ENCODE measurements at places on chromosomes 1 and 21.

DNA sequence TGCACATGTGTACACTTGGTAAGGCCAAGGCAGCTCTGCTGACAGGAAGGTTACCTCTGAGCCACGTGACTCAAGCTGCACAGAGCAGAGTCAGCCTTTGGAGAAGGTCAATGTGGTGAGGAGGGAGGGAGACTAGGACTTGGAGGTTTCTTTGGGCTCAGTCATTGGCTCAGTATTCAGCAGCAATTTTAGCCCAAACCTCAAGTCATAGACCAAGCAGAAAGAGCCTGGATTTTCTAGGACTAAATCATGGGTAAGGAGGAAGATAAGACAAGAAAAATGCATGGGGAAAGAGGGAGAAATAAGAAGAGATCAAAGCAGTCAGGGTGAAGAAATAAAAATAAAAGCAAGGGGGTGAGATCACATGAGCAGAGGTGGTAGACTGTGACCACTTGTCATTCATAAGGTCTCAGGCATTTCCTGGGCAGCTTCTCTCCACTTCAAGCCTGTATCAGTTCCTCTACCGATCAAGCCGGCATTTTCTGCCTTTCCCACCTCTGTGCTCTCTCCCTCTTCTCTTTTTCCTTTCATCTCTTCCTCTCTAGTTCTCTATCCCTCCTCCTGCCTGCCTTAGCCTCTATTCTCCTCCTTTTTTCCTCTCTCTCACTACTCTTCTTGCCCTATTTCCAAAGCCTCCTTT is 51.7 kb upstream of the DUSP10 start:
- DNase-seq: no peak

GRCh38 chr1:1199141-1199960 is 7.0 kb downstream of the TNFRSF18 start:
- DNase-seq: no peak

DNA sequence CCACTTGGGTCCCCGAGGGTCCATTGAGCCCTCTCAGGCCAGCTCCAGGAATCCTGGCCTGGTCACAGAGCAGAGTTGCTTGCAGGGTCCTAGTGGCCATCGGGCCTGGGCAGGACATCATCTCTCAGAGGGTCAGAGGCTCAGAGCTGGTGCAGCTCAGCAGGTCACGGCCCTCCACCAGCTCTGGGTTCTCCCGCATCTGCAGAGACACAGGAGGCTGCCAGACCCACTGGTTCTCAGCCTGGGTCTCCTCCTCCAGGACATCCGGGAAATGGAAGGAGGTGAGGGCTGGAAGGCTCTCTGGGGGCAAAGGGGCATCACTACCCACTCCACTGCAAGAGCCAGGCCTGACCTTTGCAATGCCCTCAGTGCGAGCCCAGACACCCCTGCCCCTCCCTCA is 6.5 kb downstream of the TMEM54 start:
- no peak for DNase-seq

DNA sequence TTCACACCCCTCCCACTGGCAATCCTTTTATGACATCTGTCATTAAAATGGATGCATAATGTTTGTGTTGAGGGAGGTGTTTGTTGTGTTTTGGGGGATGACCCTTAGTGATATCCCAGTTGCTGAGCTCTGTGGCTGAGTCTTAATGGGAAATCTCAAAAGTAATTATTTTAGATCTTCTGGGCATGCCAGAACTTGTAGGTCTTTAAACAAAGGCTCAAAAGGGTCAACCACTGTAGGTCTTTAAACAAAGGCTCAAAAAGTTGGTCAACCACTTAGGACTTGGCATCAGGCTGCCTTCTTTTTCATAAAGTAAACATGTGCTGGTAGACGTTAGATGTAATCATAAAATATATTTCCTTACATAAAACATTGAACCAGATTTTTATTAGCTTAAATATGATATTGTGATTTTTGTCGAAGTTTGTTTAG is 78.0 kb downstream of the CDC14A start:
- DNase-seq: no peak

GRCh38 chr1:196180847-196181593 is 427.2 kb downstream of the KCNT2 start:
- no peak for DNase-seq

DNA sequence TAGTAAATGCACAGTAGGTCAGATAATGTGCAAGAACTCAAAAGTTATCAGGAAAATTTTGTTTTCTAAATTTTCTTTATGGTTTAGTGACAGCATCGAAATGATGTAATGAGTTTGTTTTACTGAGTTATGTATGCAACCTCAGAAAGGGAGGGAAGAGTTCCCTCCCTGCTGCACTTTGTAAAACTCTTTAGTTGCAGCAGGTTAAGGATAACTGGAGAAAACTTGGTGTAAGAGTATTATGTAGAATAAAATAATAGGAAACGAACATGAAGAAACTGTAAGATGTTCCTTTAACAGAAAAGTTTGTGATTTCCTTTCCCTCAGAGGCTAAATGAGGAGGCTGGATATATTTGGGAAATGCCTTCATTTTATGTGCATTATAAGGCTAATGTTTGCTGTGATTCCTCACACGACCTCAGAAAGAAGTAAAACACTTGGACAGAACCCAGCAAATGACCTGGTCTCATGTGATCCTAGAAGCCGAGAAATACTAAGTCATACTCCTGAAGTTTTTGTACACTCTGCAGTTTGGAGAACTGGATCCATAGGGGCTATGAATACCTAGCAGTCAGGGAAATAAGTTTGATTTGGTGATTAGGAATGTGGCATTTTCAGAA is 35.4 kb downstream of the ADGRL2 start:
- no peak for DNase-seq

GRCh38 chr1:1782399-1783221 is 4.3 kb upstream of the NADK start:
- no peak for DNase-seq

- DNase-seq: no peak
Measured at GRCh38 chr1:29081201-29081600, 42.5 kb downstream of the TMEM200B start.

DNA sequence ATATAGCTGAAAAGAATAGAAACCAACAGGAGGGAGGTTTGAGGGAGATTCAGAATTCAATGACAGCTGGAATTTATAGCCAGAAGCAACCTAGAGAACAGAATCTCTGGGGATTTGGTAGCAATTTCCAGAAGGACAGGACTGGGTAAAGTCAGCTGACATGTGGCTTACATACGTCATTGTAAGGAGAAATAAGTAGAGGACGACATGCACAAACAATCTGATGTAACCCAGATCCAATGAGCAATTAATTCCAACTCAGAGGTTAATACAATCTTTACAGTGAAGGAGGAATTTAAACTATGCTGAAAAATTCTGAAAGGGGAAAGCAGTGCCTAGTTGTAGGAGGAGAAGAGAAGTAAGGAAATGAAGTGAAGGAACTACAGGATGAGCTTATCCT is 383.9 kb downstream of the PTBP2 start:
- DNase-seq: no peak

DNA sequence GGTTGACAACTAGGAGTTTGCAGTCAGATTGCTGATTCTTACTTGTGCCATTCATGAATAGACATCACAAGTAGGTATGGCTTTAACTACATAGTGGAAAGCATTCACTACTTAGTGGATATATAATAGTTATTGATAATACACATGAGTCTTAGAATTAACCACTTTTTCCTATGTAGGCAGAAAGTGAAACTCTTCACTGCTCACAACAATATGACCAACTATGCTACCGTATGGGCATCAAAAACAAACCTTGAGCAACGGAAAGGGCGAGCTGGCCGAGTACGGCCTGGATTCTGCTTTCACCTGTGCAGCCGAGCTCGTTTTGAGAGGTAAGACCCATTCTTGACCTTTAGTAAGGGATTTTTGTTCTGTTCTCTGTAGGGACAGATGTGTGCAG is 38.7 kb downstream of the DHX9 start:
- DNase-seq: no peak

- no peak for DNase-seq
Measured at GRCh38 chr1:46520063-46520911, 30.7 kb downstream of the DMBX1 start.

DNA sequence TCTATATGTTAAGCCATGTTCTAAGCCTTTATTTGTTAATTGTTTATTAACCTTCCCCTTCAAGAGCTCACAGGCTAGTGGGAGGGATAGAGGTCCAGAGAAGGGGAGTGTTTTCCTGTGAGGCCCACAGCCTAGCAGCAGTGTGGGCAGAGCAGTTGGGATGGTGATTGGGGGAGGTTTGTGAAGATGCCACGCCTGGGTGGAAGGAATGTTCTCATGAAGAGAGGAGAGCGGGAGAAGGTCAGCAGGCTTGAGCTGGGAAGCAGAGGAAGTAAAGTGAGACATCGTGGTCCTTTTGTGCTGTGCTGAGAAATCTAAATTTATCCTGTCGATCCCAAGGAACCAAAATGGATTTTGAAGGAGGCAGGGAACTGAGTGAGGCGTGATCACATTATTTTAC is 42.6 kb downstream of the TRAPPC10 start:
- DNase-seq: no peak

GRCh38 chr1:156560585-156561163 is 11.7 kb downstream of the IQGAP3 start:
- DNase-seq: no peak

DNA sequence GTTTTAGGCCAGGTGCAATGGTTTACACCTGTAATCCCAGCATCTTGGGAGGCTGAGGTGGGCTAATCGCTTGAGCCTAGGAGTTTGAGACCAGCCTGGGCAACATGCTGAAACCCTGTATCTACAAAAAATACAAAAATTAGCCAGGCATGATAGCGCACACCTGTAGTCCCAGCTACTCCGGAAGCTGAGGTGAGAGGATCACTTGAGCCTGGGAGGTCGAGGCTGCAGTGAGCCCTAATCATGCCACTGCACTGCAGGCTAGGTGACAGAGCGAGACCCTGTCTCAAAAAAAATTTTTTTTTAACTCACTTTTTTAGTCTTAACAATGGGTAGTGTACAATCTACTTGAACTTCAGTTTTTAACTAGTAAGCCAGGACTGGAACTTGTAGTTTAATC is 137.5 kb downstream of the HS2ST1 start:
- no peak for DNase-seq

Measured in activated T-helper 1 cell treated with anti-CD3 and anti-CD28 coated beads, Interleukin-2, amount 50 U/mL, for 16 hours (primary cell).